Stimulated activated CD8-positive, alpha-beta memory T cell treated with anti-CD3 and anti-CD28 coated beads, Interleukin-12 subunit alpha, Interleukin-12 subunit beta, amount 100 ng/mL, for 1 hour (primary cell): ENCODE measurements at places on chromosomes 3 and 15.

- no peak for DNase-seq
Observed at GRCh38 chr3:186383026-186383993, 21.3 kb upstream of the DGKG start.

- DNase-seq: no peak
Observed at GRCh38 chr15:61275901-61276300, 46.8 kb upstream of the RORA start.

DNA sequence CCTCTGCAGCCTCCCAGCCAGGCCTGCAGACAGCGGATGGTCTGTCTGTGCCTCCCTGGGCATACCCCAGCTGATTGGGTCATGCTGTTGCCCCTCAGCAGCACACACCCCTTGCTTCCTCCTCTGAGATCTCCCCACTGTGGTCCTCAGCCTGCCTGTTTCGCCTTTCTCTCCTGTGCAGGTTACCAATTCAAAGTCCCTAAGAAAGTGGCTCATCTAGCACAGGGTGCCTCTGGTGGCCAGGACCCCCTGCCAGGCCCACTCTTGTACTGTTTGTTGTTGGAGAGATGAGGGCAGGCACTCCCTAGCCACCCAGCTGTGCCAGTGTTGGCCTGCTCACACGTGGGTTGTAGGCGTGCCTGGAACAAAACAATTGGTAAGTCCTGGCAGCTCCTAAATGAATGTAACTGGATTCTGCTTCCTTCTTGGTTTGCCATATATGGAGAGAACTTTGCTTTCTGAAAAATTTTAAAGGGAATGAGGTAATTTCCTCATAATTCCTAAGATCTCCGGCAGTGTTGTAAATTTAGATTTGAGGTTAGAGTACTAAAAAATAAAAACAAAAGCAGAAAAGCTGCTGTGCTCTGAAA lies 213.2 kb upstream of the IL12A start:
- no peak for DNase-seq

DNA sequence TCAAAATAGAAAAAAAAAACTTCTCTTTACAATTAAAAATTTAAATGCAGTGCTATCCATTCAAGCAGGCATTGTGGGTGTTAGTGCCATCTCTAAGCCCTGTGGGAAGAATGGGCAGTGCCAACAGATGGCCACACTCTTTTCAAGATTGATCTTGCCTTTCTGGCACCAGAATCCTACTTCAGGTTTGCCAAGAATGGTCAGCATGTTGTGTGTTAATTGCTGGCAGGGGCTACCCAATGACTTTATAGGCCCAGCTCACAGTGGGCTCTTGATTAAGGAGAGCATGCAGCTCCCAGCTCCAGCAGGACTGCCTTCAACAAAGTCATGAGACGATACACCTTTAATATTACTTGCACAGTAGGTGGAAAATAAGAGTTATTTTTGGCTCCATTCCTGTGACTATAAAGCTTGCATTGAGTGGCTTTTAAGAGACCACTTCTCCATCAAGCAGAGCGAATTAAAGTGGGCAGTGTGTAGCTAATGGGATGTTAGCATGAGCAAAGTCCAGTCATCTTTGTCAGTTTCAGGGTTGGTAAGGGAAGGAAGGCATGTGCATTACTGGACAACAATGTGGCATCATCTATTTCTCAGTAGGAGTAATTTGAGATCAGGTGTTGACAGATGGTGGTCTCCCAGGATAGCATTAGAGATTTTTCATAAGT lies 476.8 kb downstream of the C3orf38 start:
- DNase-seq: no peak

DNA sequence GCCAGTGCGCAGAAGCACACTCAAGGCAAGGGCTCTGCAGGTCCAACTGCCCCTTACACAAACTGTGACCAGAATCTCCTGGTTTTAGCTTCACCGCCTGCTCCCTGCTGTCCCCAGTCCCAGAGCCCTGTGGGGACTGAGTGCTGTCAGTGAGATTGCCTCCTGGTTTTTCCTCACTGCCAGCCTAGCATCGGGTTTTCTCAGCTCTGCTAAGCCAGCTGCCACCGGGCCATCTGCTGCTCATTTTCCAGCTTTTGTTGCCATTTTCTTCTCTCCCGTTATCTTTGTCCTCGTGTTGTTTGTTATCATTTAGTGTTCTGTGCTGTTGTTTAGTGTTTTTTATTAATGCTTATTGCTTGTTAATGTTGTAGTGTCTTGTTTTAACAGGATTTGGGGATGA lies 79.5 kb upstream of the BLM start:
- DNase-seq: no peak

DNA sequence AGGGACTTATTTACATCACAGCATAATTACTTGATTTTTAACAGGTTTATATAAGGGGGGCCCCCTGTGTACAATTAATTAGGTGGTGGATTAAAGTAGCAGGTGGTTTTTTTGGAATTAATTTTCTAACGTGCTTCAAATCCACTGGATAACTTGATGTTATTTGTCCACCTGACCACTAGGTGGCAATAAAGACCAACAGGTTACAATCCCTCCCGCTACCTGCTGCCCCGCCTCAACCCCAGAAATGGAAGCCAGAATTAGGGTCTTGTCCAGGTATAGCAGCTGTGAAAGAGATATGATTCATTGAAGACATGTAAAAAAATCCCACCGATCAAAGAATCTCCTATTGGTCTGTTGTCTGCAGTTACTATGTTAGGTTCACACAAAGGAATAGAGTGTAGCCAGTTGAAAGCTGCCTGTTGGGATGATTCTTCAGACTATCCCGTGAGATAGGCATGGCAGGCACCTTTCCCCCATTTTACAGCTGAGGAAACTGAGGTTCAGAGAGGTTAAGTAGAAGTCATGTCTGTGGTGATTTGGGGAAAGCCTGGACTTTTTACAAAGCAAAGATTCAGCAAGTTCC lies 44.0 kb downstream of the MFSD1 start:
- no peak for DNase-seq

- DNase-seq: no peak
Observed at GRCh38 chr3:99579246-99579645, 59.1 kb upstream of the COL8A1 start.

GRCh38 chr3:70737666-70738290 lies 425.3 kb upstream of the MDFIC2 start:
- no peak for DNase-seq

- DNase-seq: no peak
Observed at GRCh38 chr3:114274929-114275328, 18.9 kb upstream of the TIGIT start.

GRCh38 chr3:36944012-36944640 lies 728 bp downstream of the TRANK1 start:
- peak; percentile 8 for DNase-seq

DNA sequence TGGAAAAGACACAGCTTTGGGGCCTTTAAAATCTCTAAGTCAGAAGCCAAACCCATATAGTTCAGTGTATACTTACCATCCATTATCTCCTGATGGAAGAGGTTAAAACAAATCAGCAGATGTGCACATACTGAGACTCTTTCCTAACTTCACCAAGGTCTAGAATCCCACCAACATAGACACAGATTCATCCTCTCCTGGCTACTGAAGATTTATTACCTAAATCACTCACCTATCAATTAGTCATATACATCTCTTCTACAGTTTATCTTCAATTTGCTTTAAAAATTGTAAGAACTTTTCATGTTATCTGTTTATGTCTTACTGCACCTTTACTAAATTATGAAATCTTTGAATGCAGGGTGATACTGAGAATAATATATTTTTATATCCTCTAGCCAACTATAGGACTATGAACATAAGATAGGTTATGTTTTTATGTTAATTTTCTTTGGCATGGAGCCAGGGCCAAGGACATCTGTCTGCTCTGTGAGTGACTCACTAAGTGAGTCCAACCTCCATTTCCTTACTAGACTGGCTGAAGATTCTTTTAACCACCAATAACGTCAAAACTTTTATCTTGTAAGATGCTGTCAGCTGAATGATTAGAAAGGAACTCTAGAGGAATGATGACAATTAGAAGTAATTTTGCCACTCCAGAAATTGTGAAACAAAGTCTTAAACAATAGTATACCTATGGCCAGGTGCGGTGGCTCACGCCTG lies 397.6 kb downstream of the FOXP1 start:
- peak; percentile 13 for DNase-seq

GRCh38 chr3:89867286-89867685 lies 759.9 kb downstream of the EPHA3 start:
- DNase-seq: no peak

GRCh38 chr15:80576519-80577090 lies 118.5 kb upstream of the ABHD17C start:
- no peak for DNase-seq

- DNase-seq: no peak
Observed at GRCh38 chr3:189490337-189490736, 140.9 kb upstream of the TP63 start.

DNA sequence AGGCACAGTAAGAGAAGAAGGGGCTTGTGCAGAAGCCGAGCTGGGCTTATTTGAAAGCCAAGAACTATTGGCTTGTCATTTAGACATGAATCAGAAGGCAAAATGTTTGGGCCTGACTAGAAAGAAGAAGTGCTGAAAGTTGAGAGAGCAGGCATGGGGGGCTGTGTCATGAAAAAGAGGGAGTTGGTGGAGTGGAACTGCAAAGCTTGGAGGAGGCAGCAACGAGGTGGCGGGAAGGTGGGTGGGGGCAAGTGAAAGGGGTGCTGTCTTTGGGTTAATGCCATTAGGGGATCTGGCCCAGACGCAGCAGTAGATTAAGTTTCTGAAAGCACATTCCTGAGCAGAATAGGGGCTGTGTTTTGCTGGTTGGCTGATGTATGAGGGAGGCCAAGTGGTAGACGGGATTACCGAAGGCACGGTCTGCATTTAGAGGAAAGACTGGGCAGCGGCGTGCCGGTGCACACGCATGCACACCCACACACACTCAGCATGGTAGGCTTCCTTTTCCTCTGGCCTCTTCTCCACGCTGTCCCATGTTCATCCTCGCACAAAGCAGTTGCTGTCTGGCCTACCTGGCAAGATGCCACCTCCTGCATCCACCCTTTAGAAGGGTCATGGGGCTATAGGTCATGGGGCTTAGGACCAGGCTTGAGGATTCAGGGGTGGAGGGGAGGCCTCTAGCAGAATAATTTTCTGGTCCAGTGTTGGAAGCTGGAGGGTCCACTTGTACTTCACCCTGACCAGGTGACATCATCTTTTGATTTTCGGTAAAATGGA lies 43.0 kb downstream of the BOC start:
- DNase-seq: no peak

GRCh38 chr15:80803580-80804525 lies 24.7 kb downstream of the CEMIP start:
- DNase-seq: no peak

GRCh38 chr15:70318594-70319465 lies 221.1 kb upstream of the TLE3 start:
- no peak for DNase-seq

- DNase-seq: no peak
Observed at GRCh38 chr3:56799251-56799882, 2.4 kb downstream of the ARHGEF3 start.

DNA sequence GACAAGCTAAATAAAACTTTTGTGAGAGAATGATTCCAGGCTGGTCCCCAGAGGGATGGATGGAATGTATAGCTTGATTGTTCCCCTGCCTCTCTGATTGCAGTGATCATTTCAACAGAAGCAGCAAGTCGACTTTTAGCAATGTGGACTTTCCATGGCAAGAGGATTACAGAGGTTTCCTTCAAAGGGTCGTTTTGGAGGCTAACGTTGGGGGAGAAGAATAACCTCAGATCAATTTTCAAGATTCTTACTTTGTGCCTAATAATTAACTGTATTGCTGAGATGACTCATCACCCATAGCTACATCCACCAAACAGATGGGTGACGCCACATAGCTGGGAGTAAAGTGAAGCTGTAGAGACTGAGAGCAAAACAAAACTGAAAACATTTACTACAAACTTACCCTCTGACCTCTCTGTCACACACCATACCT lies 79.9 kb downstream of the GTPBP8 start:
- no peak for DNase-seq

DNA sequence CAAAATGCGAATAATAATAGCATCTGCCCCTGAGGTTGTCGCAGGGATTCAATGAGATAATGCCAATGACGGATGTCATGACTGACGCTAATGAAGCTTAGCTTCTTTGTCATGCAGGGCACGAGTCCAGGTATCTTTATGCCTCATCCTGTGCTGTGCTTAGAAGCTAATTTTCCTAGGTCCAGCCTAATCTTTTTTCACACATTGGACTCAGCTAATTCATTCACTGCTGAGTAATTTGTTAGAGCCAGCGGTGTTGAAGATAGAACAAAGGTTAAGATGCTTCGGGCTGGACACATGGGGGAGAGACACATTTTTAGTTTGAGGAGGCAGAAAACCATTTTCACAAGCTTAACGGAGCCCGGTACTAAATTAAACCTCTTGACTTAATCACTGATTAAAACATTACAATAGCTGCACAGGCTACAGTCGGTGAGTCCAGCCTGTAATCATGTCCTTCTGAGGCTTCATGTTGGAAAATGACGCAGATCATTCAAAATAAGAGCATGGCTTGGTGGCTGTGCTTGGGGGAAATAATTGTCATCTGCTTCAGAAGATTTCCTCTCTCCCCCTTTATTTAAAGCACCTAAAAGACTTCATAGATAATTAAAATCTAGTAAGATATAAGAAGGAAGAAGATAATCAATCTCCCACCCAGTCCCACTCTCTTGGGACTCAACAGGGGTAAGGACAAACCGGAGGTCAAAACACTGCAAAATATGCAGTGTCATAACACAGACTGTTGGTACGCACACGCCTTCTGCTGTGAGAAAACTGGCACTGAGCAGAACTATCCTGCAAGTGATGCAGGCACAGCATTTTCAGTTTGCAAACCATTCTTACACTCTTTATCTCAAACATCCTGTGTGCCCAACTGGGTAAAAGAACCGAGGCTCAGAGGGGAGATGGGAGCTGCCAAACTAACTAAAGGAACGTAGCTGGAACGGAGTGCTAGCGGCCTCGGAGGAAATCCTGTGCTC lies 3.3 kb upstream of the CCDC174 start:
- no peak for DNase-seq

DNA sequence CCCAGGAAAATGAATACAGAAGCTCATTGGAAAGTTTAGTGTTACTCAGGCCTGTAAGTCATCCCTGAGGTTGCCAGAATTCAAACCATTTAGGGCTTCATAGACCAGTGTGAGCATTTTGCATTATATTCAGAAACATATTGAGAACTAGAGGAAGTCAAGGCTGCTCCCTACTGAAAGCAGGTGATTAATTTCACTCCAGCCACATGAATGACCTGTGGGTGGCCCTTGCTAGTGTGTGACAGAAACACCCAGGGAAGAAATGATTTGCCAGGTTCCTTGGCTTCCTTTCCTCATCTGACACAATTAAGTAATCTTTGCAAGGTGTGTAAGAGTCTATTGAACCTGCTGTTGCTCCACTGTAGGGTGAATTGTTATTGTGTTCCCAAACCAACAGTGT lies 61.8 kb downstream of the GAP43 start:
- DNase-seq: no peak

- DNase-seq: no peak
Observed at GRCh38 chr15:78170848-78171773, 21.9 kb downstream of the IDH3A start.

- DNase-seq: no peak
Observed at GRCh38 chr15:68154923-68155559, 50.1 kb downstream of the CALML4 start.

GRCh38 chr15:56639631-56640030 lies 93.7 kb downstream of the ZNF280D start:
- DNase-seq: no peak
